ENCODE measurements at places on chromosomes 5 and 9. TPM values are rescaled to one million over a fixed set of nuclear protein-coding genes. Genes with fewer than 3 reads are reported as not detected.

FCN2 gene
- 1.8 TPM for total RNA-seq

DNA sequence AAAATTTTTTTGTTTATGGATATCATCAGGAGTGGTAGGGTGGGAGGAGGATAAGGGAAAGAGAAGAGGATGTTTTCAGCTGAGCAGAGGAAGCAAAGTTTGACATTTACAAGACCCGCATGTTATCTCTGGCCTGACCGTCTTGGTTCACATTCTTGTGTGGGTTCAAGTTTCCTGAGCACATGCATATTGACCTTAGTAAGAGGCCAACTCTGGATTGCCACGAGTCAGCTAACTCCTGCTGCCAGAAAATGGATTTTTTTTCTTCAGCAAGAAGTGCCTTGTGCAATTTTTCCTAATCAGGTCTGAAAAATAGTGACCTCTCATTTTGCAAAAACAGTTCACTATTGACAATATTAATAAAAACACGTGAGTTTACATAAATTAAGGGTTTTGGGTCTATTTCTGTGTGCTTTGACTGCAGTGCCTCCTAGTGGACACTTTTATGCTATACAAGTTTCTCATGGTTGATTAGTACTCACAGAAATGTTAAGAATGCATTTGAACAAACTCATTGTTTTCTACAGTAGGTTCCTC lies 27.1 kb upstream of the BASP1 start:
- no peak overlapping the region for H3K4me3 ChIP-seq
- peaks cover 7% of the 10 kb centered on the region for H3K4me1 ChIP-seq
- no peaks in the 10 kb centered on the region for H3K36me3 ChIP-seq

DNA sequence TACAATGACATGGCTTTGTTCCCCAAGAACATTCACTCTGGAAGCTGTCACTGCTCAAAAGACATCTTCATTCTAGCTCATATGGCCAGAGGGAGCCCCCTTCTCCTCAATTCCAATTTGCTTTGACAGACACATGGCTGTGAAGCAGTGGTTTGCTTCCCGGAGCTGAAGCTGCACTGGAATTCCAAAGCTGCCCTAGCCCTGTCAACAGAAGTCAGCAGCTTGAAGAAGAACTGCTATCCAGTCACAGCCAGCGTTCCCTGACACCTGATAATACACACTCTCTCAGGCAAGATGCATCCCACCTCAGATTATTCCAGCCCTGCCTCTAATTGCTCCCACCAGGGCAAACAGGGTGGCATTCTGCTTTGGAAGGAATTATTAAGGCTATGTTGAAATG lies 93.7 kb downstream of the SEMA5A start:
- DNase-seq: no peak
- no peak overlapping the region for H3K27ac ChIP-seq
- H3K36me3 ChIP-seq: no peaks in the 10 kb centered on the region
- H3K4me3 ChIP-seq: no peak overlapping the region

DNA sequence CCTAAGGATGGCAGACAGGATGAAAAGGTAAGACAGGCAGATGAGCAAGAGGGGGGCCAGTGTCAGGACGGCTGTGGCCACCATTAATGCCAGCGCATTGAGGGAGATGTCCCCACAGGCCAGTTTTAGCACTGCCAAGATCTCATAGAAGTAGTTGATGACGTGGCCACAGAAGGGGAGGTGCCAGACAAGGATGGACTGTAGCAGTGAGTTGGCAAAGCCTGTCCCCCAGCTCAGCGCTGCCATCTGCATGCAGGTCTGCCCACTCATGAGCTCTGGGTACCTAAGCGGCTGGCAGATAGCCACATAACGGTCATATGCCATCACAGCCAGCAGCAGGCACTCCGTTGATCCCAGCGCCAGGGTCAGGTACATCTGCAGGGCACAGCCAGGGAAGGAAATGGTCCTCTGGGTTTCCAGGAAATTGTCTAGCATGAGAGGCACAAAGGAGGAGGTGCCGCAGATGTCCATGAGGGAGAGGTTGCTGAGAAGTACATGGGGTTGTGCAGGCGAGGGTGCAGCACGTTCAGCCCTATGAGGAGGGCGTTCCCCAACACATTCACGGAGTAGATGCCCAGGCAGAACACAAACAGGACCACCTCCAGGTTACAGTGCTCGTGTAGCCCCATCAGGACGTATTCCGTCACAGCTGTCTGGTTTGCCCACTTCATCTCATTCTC lies 10.8 kb downstream of the OR13J1 start:
- no peak overlapping the region for H3K4me3 ChIP-seq
- no peaks in the 10 kb centered on the region for H3K36me3 ChIP-seq
- no peak for DNase-seq

GRCh38 chr9:132578367-132578932 lies 4.0 kb upstream of the BARHL1 start:
- no peak for DNase-seq
- no peak overlapping the region for H3K4me3 ChIP-seq
- no peaks in the 10 kb centered on the region for H3K36me3 ChIP-seq
- no peak overlapping the region for H3K27ac ChIP-seq
- peaks cover 18% of the 10 kb centered on the region for H3K27me3 ChIP-seq

- DNase-seq: no peak
- no peak overlapping the region for H3K4me3 ChIP-seq
- H3K4me1 ChIP-seq: no peaks in the 10 kb centered on the region
- no peaks in the 10 kb centered on the region for H3K27me3 ChIP-seq
- H3K36me3 ChIP-seq: no peaks in the 10 kb centered on the region
Observed at GRCh38 chr9:118324706-118325105, 620.5 kb downstream of the TLR4 start.
